ENCODE measurements at places on chromosomes 12 and 14.

DNA sequence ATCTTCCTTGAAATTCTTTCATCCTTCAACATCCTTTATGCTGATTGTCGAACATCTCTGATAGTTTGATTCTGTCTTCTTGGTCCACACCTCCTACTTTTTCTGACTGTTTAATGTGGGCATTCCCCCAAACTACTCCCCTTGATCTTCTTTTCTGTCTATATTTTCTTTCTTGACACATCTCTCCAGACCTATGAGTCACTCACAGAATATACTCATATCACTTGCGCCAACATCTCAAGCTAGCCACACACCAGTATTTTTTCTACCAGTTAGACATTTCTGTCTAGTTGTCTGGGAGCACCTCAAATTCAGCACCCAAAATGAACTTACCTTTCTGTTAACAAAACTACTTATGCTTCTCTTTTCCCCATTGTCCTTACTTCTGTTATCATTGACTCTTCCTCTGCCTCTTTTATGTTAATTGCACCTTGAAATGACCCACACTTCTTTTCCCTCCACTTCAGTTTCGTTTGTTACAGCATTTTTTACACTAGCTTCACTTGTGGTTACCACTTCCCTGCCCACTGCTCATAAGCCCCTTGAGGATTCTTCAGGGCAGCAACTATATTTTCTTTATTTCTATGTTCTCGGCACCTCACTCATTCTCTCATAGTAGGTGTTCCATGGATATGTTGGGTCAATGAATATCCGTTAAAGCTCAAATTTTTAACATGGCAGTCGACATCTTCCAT lies 33.5 kb downstream of the TSHR start:
- no peak for DNase-seq

GRCh38 chr14:99908653-99909250 lies 115.5 kb downstream of the EML1 start:
- DNase-seq: no peak

DNA sequence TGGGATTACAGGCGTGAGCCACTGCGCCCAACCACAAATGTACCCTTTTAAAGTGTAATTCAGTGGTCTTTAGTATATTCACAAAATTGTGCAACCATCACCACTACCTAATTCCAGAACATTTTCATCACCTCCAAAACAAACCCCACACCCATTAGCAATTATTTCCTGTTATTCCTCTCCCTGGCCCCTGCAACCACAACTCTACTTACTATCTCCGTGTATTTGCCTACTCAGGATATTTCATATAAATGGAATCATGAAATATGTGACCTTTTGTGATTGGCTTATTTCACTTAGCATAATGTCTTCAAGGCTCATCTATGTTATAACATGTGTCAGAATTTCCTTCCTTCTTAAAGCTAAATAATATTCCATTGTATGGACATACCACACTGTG lies 16.0 kb upstream of the AQP2 start:
- no peak for DNase-seq

GRCh38 chr12:95351748-95352147 lies 122.2 kb upstream of the METAP2 start:
- no peak for DNase-seq

DNA sequence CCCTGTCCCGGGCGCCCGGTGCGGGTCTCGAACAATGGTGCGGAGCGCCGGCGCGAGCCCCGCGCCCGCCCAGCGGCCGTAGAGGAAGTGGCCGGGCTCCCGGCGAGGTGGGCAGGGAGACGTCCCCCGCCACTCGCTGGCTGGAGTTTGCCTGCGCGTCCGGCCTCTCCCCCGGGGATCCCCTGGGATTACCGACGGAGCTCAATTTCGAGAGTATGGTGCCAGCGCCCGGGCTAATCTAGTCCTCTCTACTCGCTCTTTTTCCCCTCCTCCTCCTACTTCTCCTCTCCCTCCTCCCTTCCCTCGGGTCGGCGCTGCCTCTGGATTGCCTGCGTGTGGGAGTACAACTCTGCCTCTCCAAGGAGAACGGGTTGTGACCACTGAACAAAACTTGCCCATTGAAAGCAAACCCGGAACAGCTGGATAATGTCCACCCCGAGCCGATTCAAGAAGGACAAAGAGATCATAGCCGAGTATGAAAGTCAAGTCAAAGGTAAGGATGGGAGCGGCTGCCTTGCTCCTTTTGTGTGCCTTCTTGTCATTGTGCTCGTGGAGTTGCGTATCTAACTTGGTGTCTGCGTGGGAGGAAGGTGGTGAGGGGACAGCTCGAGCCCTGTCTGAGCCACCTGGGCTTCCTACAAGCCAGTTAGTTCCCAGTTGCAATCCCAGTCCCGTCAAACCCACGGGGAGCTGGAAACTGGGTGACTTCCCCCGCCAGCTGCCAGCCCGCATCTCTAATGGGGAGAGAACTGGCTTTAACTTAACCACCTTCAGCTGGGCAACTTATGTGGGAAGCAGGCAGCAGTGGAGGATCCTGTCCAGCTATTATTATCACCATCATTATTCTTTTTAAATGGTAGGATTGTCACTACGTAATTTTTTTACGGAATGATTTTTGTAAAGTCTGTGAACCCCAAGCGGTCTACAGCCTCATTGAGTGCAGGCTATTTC lies at the start of gene SRGAP1:
SRGAP1 (plus strand) TSS at position 310 of the 951 bp plus-strand sequence; CDS start at position 427, 117 bp downstream.
- DNase-seq: no peak

- no peak for DNase-seq
These were observed 52.5 kb downstream of the SSPN start for GRCh38 chr12:26247873-26248272.

- no peak for DNase-seq
These were observed 45.0 kb downstream of the SLC24A4 start for GRCh38 chr14:92368001-92368400.

DNA sequence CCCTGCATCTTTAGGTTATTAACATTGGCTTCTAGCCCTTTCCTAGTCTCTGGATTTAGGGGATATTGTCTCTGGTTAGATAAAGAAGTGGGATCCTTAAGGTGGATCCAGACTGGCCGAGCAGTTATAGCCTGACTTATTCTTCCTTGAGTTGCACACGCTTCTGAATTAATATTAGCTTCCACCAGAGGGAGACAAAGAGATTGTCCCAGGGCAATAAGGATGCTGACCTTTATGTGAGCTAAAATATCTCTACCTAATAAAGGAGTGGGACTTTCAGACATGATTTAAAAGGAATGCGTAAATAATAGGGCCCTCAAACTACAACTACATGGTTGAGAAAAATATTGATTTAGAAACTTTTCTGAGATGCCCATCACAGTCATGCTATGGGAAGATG lies 139.7 kb downstream of the SLCO1B3 start:
- no peak for DNase-seq

GRCh38 chr14:78010688-78011087 lies 159.5 kb upstream of the NRXN3 start:
- no peak for DNase-seq

DNA sequence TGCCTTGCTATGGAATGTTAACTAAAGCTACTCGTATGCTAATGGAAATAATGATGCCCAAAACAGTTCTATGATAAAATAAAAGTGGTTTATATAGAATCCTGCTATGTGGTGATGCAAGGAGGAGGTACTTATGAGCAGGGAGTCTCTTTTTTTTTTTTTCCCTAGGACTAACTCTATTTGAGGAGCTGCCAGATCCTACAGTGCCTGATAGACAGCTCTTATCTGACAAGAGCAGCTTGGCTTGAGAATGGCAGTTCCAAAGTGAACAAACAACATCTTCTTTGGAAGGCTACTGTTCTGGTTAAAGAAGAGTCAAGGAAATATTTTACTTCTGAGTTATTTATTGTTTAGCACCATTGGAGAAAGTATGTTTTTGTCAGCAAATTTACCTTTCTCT lies 10.2 kb upstream of the ACSM4 start:
- DNase-seq: no peak

DNA sequence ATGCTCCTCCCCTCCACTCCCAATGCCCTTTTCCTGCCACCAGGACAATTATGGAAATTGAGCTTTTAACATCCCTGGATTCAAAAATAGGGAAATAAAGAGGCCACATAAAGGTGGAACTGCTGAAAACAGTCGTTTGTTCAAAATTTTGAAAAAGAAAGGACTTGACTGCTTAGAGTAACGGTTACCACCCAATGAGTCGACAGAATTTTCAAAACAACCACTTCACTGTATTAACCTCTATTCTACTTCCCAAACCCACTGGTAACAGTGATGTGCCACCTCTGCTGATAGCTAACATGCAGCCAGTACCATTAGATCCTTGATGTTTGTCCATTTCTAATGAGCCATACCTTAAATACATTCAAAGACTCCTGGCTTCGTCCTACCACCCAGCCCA lies 4.9 kb downstream of the ST8SIA1 start:
- no peak for DNase-seq

- no peak for DNase-seq
These were observed 271.6 kb downstream of the NPAS3 start for GRCh38 chr14:33210311-33210710.

DNA sequence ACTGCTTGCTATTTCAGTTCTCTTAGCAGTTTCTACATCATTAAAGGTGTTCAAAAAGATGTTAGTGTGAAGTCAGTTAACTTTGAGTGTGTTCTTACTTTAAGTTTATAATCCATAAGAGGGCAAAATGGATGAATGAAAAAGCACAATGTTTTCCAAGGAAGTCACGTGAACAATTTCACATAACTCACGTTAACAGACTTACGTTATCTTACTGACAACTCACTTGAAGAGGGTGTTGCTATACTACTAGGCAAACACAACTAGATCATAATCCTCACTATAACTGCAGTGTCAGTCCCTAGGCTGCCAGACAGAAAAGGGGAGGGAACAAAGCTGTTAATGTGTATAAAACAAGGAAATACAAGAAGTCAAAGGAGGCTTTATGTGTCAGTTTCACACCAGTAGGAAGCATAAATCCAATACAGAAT lies 6.4 kb downstream of the SLC2A13 start:
- no peak for DNase-seq

DNA sequence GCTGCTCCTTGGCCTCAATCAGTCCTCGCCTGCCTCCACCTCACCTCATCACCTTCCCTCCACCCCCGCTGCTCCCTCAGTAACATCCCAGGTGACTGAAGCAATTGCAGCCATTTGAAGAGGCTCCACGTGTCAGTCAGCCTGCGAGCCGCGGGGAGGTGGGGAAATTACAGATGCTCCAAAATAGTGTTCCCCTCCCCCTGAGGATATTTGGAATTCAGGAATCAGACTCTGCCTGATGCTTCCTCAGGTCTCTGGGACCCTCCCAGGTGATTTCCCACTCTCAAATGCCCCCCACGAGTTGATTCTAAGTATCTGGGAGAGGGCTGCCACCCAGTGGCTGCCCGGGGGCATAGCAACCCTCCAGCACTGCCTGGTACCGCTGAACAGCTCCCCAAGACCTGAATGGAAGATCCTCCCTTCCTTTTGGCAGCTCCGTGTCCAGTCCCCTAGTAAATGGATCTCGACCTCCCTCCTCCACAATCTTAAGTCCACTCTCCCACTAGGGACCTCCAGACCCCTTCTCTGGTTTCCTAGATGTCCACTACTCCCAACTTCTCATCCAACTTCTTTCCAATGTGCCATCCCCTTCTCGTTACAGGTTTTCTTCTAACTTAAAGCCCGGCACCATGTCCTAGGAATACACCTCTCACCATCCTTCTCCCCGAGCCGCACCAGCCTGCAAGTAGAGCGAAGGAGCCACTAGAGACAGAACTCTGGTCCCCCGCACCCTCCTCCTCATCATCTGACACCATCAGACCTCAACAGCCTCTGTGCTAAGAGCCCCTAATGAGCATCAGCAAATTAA lies 1.4 kb upstream of the ASIC1 start:
- DNase-seq: peak; percentile 80

- DNase-seq: no peak
These were observed 78.2 kb downstream of the GAS2L3 start for GRCh38 chr12:100651694-100652093.

- no peak for DNase-seq
These were observed 118.3 kb upstream of the SLC38A4 start for GRCh38 chr12:46944088-46944487.

DNA sequence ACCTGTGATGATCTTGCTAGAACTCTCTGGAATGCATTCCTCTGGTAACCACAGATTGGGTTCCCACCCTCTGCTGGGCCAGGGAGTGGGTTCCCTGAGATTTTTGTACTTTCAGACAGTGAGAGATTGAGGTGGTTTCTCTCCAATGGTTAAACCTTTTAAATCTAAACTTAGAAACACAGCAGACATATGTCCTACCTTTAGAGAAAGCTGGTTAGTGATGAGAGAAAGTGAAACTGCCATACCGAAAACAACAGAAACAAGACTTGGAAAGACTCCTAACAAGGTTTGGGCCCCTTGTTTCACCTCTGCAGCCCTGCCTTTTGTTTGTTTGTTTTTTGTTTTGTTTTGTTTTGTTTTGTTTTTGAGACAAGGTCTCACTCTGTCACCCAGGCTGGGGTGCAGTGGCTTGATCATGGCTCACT lies 9.7 kb upstream of the SGPP1 start:
- DNase-seq: no peak

DNA sequence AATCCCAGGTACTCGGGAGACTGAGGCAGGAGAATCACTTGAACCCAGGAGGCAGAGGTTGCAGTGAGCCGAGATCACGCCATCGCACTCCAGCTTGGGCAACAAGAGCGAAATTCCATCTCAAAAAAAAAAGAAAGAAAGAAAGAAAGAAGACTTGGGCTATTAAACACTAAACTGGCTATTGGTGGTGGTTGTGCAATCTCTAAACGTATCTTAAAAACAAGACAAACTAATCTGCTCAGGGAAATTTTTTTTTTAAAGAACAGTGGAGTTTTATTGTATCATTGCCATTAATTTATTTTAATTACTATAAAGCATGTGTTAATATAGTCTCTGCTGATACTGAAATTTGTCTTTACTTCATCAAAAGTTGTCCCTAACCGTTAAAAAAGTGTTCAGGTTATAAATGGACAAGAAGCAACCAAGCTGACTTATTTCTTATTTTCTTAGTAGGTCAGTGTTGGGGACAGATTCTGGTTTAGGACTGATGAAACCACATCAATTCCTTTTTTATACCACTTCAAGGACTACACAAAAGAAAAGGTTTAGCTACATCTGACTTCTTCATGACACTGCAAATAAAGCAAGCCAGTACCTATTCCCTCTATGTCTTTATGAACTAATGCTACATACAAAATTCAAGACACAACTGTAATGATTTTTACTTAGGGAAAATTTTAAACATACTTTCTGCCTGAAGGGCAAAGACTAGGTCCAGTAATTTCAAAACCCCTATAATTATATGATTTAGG lies 68.7 kb upstream of the KRAS start:
- DNase-seq: no peak

- DNase-seq: no peak
These were observed 123.7 kb upstream of the MDM1 start for GRCh38 chr12:68455691-68456345.

- DNase-seq: no peak
These were observed 18.8 kb upstream of the NR4A1 start for GRCh38 chr12:52032446-52032803.

DNA sequence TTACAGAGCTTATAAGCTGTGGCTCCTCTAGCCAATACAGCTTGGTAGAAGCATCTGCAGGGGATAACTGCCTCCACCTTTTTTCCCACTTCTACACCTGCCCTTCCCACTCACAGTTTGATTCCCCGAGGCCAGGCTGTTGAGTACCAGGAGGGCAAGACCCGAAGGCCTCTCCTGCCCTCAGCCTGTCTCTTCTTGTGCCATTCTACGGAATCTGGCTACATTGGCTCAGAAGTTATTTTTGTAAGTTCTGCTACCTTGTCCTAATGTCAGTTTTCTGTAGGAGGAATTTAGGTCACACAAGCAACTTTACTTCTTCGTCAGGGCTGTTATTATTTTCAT lies 11.7 kb downstream of the FBXL14 start:
- no peak for DNase-seq

GRCh38 chr12:11412731-11413130 lies 17.4 kb upstream of the PRB2 start:
- DNase-seq: no peak

Measured in activated CD8-positive, alpha-beta memory T cell treated with anti-CD3 and anti-CD28 coated beads, Interleukin-2, amount 50 U/mL, for 48 hours (primary cell).